ENCODE measurements at places on chromosomes 2 and 18.
A peak's percentile ranks its signal among the peaks of the same experiment; 100 is the strongest.

DNA sequence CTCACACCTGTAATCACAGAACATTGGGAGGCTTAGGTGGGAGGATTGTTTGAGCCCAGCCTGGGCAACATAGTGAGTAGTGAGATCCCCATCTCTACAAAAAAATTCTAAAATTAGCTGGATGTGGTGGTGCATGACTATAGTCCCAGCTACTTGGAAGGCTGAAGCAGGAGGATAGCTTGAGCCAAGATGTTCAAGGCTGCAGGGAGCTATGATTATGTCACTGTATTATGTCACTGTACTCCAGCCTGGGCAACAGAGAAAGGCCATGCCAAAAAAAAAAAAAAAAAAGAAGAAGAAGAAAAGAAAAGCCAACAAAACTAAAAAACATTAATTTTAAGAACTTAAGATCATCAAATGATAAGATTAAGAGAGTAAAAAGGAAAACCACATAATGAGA lies 17.4 kb upstream of the NCOA1 start:
- no peak for DNase-seq

DNA sequence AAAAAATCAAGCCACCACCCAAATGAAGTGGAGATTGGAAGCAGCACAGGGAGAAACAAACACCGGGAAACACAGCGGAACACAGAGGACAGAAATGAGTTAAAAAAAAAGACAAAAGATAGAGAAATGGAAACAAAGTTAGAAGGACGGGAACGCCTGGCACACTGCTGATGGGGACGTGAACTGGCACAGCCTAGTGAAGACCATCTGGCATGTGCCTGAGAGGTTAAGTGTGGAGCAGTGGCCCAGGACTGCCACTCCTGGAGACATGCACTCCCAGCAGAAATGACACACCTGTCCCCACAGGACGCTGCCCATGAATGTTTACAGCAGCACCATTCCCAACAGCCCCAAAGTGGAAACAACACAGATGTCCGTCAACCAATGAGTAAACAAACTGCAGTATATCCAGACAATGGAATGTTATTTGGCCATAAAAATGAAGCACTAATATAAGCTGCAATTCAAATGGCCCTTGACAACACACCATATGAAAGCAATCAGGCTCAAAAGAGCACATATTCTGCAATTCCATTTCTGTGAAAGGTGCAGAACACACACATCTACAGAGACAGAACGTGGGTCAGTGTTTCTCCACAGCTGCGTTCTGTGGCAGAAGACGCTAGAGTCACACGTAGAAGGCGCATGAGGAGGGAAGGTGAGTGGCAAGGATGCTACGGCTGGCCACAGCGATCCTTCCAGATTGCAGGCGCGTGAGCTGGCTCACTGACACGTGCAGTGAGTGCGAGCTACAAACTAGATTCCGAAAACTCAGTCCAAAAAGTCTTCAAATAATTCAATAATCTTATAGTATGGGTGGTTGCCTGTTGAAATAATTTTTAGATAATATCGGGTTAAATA lies 24.6 kb downstream of the THAP4 start:
- DNase-seq = no peak

DNA sequence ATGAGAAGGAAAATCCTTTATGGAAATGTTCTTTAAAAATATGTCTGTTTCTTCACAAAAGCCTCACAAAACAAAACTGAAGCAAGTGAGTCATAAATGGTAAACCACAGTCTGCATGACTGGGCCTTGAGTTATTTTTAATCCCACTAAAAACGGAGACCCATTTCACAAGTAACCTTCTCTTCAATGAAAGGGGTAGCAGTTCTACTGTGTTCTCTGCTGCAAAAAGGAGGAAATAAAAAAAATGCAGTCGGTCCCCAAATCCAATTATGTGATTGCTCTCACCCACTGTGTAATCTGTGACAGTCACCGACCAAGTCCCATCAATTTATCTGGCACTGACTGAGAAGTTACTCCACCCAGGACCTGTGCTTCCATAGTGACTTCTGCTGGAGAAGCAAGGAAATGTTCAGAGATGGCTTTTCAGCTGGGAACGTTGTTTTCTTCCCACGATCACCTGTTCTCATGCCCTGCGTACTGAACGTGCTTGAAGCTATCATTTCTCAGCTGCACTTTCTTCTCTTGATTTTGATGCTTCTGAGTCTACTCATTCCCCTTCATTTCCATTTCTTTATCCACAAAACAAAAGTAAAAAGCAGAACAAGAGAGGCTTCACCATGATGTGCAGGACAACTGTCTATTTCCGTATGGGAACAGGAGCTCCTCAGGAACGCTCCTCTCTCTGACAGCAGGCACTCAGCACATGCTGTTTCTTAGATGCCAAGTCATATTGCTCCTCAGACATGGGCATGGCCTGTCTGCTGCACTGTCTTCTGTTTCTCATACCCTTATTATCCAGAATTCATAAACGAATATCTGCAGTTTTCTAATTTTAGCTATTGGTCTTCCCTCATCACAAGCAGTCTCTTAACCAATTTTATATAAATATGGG lies 80.0 kb upstream of the TMEM200C start:
- DNase-seq = peak; percentile 52

DNA sequence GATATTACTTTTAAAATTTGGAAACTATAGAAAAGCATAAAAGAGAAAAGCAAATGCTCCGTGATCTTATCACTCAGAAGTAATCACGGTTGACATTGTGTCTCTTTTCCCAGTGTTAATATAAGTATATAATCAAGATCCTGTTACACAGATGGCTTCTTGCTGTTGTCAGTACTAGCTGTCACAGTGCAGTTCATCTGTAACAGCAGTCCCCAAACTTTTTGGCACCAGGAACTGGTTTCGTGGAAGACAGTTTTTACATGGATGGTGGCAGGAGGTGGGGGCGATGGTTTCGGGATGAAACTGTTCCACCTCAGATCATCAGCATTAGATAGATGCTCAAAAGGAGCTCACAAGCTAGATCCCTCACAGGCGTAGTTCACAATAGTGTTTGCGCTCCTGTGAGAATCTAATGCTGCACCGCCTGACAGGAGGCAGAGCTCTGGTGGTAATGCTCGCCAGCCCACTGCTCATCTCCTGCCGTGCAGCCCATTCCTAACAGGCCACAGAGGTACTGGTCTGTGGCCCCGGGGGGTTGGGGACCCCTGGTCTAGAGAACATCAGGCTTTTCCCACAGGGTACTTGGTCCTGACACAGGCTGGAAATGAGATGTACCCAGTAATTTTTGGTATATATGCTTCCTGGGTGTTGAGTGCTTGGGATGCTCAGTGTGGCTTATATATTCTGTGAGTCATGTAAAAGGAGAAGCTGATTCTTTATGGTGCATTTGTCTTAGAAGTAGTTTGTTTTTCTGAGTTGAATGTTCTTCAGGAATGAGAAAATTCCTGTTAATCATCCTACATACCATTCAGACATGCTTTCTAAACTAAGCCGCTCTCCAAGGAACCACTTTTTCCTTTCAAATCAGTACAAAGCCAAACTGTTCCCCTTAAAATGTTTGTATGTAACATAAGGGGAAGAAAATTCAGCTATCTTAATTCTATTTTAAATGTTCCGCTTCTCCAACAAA lies 121.8 kb downstream of the NCK2 start:
- DNase-seq = no peak

DNA sequence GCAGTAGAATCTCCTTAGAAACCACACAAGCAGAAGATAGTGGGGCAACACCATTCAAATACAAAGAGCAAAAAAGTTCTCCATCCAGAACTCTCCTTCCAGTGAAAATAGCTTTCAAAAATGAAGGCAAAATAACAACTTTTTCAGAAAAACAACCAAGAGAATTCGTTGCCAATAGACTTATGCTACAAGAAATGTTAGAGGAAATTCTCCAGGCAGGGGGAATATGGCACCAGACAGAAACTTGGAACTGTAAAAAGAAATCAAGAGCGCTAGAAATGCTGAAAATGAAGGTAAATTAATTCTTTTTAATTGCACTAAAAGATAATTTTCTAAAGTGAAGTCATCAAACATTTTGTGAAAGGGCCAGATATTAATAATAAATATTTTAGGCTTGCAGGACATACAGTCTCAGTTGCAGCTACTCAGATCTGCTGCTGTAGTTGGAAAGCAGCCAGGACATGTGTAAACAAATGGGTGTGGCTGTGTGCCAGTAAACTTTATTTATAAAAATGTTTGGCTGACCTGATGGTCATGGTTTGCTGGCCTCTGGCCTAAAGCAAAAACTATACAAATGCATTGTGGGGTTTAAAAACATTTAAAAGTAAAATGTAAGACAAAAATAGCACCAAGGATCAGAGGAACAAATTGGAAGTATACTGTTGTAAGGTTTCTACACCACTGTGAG lies 73.7 kb upstream of the TGFA start:
- DNase-seq = no peak

GRCh38 chr2:37570773-37571586 lies 100.5 kb downstream of the CDC42EP3 start:
- no peak for DNase-seq

DNA sequence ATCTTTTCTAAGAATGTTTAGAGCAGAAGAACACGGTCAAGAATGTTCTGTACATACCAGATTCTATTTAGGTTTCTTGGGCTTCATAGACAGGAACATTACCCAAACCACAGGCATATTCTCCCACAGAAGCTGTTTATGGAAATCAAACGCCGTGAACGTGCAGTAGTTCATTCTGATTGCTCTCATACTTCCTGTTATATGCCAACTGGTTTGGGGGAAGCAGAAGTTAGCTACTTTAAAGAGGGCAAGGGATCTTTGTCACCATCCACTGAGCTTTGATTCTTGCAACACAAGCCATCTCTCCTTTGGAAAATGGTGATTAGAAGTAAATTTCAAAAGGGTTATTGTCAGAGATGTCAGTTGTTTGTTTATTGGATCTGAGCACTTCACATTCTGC lies 182.2 kb upstream of the NRP2 start:
- no peak for DNase-seq

GRCh38 chr2:216732334-216732733 lies 37.0 kb upstream of the IGFBP5 start:
- DNase-seq = no peak

- no peak for DNase-seq
Observed at GRCh38 chr2:27831279-27832050, 58.7 kb downstream of the RBKS start.

DNA sequence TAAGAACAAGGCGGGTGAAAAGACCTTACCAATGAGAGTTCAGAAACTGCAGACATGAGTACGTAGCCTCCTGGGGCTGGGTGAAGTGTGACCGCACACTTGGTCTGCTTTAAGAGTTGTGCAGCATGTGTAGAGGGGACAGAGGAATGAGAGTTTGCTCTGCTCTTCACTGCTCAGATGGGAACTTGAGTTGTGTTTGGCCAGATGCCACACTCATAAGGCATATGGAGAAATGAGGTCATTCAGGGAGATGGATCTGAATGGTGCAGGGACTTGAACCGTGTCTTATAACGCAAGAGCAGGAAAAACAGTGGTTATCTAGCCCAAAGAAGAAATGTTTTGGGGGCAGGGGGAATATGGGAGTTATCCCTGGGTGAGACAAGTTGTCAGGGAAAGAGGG lies 273.8 kb upstream of the LYPD1 start:
- DNase-seq = no peak

GRCh38 chr2:86453836-86454235 lies 12.7 kb downstream of the KDM3A start:
- peak; percentile 25 for DNase-seq

DNA sequence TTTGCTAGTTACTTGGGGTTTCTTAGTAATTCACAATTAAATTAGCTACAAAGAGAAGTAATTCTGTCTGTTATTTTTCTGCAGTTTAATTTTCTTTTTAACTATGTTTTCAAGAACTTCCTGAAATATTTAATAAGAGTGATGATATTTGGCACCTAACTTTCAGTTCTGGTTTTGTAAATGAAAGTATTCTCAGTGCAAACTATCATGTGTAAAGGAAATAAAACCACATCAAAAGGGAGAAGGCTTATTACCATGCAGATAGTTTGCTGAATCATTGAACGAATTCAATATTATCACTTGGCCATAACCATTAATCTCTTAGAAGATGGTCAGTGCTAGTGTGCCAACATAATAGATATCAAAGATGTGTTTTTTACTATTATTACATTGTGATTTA lies 29.2 kb downstream of the DYTN start:
- no peak for DNase-seq

- no peak for DNase-seq
Observed at GRCh38 chr2:124678043-124678442, 653.0 kb downstream of the CNTNAP5 start.

DNA sequence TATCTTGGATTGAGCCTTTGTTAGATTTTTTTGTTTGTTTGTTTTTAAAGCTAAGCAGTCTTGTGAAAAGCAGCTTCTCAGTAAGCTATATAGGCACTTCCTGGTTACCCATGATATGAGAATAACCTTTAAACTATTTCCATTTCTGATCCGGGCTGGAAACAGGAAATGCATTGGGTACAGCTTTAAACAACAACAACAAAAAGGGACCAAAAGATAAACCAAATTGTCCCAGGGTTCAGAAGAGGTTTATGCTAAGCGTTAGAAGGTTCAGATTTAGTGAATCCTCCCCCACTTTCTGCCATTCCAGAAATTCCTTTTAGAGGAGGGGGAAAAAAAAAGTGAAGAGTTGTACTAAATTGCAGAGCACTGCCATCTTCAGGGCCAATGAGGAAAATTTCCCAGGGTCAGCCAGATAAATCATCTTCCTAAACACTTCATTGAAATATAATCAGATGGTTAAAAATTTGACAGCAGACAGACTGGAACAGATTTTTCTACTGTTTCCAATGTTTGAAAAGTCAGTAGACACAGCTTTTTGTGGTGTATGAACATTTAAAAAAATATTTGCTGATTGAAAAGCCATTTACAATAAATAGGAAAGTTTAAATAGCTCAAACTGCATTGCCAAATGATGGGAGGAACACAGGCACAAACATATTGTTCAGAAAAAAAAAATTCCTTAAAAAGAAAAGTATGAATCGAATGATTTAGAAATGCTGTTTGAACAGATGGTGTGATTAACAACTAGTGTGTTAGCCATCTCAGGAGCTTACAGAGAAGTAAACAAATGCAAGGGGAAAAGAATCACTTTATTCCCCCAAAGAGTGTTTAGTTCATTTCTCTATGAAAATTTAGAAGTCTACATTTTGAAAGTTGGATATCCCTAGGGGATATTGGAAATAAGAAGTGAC lies 189.9 kb upstream of the TANK start:
- peak; percentile 59 for DNase-seq

Measured in BJ (cell line).